ENCODE measurements at places on chromosomes 7 and 10.

DNA sequence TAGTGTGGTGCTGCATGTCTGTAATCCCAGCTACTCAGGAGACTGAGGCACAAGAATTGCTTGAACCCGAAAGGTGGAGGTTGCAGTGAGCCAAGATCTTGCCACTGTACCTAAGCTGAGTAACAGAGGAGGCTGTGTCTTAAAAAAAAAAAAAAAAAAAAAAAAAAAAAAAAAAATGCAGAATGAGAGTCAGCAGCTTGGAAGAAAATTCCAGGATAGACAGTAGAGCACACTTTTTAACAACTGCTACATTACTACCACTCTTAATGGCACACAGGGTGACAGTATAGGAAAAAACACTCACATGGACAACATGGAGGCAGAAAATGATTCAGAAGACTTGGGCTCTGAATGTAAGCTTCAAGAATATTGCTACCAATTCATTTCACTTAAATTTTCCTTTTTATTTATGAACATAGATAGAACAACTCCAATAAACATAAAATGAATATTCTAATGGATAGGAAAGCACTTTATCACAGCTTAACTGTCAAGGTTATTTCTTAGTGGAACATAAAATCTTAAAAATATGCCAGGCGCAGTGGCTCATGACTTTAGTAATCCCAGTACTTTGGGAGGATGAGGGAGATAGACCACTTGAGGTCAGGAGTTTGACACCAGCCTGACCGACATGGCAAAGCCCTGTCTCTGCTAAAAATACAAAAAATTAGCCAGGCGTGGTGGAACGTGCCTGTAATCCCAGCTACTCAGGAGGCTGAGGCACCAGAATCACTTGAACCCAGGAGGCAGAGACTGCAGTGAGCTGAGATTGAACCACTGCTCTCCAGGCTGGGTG lies 31.5 kb downstream of the CHCHD3 start:
- DNase-seq, result no peak

- DNase-seq, result no peak
Observed at GRCh38 chr10:102775935-102776669, 32.4 kb downstream of the WBP1L start.

GRCh38 chr7:150663802-150664494 lies 21.6 kb upstream of the GIMAP2 start:
- no peak for DNase-seq

DNA sequence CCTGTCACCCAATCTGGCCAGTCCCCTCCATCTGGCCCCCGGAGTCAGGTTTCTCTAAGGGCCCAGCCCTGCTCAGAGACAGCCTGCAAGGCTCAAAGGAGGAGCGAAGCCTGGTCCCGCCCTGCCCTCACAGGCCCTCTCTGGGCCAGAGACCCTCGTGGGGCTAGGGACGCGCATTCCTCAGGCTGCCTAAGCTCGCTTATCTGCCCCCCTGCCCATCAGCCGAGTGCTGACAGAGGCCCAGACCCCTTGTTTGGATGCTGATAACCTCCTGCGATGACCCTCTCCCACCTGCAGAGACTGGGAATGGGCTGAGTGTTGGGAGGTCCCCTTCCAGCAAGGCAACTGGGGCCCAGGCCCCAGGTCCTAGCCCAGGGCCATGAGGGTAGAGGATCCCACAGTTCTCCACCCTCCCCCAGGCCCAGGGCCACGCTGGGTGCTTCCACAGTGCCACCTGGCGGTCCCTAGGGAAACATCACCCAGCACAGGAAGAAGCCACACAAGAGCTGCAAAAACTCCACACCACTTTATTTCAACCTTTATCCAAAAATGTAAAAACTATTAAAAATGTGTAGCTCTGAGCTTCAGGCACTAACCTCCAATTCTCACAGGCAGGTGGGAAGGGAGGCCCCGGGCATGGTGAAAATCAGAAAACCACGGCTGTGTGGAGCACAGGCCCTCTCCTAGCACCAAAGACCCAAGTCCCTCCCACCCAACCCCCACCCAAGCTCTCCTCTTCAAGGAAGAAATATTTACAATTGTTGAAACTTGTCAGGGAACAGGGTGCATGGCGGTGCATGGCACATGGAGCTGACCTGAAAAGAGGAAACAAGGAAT lies 2.2 kb downstream of the NPM3 start:
- no peak for DNase-seq

DNA sequence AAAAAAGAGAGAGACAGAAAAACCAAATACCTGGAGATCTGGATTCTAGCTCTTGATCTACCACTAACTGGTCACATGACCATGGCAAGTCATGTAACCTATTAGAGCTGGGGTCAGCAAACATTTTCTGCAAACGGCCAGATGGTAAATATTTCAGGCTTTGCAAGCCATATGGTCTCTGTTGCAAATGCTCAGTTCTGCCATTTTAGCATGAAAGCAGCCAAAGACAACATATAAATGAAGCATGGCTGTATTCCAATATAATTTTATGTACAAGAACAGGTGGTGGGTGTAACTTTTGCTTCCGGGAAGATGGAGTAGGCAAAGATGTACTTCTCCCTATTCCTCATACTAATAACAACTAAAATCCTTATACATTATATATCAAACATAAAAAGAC lies 6.7 kb downstream of the FRA10AC1 start:
- DNase-seq, result no peak

DNA sequence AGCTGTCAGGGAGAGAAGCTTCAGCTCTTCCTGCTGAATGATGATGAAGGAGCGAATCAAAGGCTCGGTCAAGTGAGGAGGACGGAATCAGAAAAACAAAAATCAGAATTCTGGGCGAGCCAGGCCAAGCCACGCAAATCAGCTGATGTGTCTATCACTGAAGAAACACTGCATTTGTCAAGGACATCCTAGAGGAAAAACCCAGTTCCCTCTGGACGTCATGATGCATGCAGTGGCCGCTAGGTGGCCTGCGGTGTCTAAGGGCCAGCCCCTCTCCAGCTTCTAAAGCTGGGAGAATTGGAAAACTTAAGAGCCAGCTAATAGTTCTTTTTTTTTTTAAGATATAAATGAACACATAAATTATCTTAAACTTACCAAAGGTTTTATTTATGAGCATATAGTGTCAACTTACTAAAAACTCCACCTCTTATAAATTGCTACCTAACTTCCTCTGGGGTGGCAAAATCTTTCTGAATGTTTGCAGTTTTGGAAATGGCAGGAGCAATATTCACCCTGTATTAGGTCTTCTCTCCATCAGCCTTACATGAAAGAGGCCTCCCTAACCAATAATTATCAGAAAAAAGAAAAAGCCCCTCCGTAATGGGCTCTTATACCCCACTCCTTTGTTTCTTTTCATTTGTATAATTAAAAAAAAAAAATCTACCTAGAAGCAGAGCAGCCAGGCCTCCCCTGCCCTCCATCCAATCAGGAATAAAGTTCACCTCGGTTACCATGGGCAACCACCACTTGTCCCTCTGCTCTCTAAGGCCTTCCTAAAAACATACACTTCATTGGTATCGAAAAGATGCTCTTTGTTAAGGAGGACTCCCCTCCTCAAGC lies 186.8 kb downstream of the USP6NL start:
- no peak for DNase-seq

Measured in type B pancreatic cell (in vitro differentiated cells).